ENCODE measurements at places on chromosomes 5 and 9.

- DNase-seq = no peak
Observed at GRCh38 chr9:83523684-83524083, 14.5 kb downstream of the FRMD3 start.

- no peak for DNase-seq
Observed at GRCh38 chr9:108683245-108683644, 172.5 kb downstream of the ACTL7B start.

DNA sequence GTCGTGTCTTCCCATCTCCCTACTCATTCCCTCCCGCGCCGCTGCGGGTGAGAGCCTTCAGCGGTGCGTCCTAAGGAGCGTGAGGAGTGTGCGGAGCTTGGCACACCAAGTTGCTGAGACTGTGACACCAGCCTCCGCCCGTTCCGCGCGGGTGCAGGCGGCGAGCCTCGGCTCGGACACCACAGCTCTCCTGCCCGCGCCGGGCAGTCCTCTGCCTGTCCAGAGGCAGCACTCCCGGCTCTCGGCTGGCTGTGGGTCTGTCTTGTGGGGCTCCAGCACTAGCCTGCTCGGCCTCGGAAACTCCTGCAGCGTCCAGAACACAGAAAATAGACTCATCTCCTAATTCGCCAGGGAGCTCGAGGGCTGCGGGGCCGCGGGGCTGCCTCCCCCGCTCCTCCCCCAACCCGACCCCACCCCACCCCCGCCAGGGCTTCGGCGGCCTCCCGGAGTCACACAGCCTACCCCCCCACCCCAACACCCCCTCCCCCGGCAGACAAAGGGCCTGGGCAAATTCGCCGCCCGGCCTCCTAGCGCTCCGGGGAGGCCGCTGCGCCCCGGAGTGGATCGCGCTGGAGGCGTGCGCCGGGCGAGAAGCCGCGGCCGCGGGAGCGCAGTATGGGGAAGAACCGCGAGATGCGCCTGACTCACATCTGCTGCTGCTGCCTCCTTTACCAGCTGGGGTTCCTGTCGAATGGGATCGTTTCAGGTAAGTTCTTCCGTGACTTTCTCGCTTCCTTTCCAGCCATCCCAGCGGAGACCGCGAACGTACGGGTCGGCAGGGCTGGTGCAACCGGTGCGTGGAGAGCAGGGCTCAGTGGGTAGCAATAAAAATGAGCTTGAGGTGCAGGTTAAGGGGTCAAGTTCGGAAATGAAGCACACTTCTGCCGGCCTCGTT lies at the start of gene ADAMTS19:
TSS of gene ADAMTS19 (plus strand) at position 522 of the 895 bp plus-strand sequence. CDS start at position 616, 94 bp downstream.
- no peak for DNase-seq

DNA sequence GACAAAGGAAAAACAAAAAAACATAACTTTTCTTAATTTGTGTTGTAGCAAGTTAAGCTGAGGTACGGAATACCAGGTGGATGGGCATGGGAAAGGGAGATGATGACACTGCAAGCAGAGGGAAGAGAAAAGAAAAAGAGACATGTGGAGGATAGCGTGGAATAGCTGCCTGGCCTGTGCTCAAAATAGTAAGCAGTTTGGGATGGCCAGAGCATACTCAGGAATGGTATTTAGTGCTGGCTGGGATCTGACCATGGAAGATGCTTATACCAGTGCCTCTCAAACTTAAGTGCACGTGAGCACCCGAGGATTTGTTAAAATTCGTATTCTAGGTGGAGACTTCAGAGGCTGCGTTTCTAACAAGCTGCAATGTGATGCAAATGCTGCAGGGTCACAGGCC lies 41.3 kb downstream of the LNPEP start:
- no peak for DNase-seq

GRCh38 chr5:100270023-100270771 lies 265.0 kb upstream of the FAM174A start:
- DNase-seq = no peak

- no peak for DNase-seq
Observed at GRCh38 chr5:82784521-82784920, 292.7 kb downstream of the TMEM167A start.

GRCh38 chr9:133996531-133997520 lies 4.7 kb upstream of the VAV2 start:
- no peak for DNase-seq

- no peak for DNase-seq
Observed at GRCh38 chr9:133246991-133247390, 28.0 kb downstream of the ABO start.

- DNase-seq = no peak
Observed at GRCh38 chr5:128579093-128579492, 41.0 kb upstream of the FBN2 start.

- no peak for DNase-seq
Observed at GRCh38 chr5:151670953-151671636, 15.6 kb downstream of the SPARC start.

DNA sequence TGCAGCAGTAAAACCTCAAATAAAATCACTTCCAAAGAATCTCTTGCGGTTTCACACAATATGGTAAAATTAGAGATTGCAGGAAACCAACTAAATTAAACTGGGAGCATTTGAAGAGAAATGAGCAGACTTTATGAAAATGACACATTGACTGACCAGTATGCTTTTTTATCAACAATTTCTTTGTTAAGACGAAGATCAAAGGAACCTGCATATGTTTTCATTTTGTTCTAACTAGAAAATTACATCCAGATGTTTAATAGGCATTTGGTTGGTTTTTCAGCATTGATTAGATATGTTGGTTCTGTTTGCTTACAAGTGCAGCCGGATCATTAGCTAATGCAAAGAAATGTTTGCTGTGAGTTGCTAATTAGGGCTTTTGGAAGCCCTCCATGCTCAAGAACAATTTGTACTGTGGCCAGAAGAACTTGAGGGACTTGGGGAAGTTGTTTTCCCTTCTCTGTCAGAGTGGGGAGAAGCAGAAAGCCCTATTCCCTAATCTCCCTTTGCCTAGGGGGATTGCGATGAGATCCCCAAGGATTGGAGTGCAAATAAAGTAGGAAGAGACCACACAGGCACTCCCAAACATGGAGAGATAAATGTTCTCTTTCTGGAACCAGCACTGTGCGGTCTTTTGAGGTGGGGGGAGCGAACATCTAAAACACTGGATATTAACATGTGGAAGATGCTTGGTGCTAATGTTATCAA lies 4.5 kb upstream of the TLE1 start:
- DNase-seq = no peak

- no peak for DNase-seq
Observed at GRCh38 chr9:92332577-92333281, 7.0 kb downstream of the CENPP start.

DNA sequence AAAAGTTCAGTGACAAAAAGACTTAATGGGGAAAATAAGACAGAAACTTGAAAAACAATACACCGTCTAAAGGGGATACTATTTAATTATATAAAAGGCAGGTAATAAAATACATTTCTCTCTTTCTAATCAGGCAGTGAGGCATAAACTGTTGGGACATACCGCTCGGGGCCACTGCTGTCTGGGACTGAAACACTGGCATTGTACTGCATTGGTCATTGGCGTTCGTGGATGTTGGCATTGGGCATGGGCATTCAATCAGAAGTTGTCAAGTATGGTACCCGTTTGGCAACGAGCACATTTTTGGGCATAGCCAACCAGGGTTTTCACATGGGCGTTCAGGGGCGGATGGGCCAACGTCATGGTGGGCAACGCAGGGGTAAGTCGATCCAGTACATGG lies 4.7 kb downstream of the HNRNPK start:
- DNase-seq = no peak

DNA sequence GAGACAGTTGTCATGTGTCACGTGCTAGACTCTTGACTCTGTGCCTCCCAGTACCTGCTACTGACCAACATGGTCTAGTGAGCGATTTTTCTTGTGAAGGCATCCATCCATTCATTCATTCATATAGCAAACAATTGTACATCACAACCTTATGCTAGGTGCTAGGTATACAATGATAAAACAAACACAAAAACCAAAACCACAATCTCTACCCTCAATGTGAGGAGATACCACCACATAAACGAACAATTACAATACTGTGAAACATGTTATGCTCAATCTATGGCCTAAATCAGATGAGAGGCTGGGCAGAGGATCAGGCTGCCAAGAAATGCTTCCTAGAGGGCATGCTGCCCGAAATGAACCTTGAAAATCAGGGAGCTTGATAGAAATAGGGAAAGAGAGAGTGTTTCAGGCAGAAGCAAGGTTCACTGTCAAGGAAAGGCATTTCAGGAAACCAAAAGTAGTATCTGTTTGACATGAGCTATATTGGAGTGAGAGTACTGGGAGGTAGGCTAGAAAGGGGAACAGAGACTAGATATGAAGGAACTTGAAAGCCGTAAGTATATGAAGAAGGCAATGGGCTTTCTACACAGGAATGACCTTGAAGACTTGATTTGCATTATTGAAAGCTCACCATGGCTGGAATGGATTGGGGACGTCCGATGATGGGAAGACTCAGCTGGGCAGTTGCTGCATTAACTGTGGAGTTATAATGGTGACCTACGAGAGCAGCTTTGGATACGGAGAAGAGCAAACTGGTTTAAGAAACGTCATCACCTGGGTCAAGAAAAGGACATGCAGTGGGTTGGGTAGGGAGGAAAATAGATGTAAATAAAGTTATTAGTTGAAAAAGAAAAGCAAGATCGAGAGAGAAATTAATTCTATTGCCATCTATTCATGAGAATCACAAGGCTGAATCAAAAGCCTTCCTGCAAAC lies 90.1 kb downstream of the THBS4 start:
- no peak for DNase-seq

- DNase-seq = no peak
Observed at GRCh38 chr5:141560151-141560550, 58.6 kb downstream of the DIAPH1 start.

DNA sequence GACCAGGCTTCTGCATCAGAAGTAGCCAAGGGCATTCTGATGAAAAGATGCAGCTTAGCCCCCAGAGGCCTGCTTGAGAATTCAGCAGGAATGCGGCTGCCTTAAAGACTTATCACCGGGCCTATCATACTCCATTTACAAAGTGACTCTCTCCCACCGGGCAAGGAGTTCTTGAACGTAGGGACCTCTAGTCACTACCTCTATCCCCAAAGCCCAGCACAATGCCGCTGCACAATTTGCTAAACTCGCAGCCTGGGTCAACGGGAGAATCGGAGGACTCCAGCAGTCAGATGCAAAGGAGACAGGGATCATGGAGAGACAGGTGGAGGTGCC lies 661 bp downstream of the PDCL start:
- no peak for DNase-seq

GRCh38 chr9:117164512-117164911 lies 250.3 kb downstream of the ASTN2 start:
- DNase-seq = no peak

Data from stimulated activated CD4-positive, alpha-beta T cell treated with anti-CD3 and anti-CD28 coated beads, Interleukin-1b, Interleukin-23, amount 100 ng/mL, for 4 hours (primary cell).